ENCODE measurements at places on chromosomes 7 and 10.

GRCh38 chr10:101263150-101263752 lies 34.0 kb upstream of the LBX1 start:
- no peak for DNase-seq

DNA sequence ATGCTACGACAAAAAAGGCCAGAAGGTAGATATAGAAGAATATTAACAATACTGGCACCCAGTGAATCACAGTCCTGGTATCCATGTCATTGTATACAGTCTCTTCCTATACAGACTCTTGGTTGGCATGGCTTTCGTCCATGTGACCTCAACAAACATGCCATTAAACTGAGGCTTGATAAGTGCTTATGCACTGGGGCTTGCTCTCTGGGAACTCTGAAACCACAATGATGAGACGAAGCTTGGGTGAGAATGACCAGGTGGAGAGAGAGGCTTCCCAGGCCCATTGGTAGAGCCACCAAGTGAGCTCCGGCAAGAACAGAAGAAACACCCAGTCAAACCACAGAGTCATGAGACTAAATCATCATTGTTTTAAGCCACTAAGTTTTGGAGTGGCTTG lies 33.2 kb downstream of the PNPLA8 start:
- no peak for DNase-seq

GRCh38 chr7:71761336-71761735 lies 629.4 kb downstream of the GALNT17 start:
- no peak for DNase-seq

- DNase-seq: no peak
These were observed 34.7 kb downstream of the ENTPD7 start for GRCh38 chr10:99693933-99694583.

DNA sequence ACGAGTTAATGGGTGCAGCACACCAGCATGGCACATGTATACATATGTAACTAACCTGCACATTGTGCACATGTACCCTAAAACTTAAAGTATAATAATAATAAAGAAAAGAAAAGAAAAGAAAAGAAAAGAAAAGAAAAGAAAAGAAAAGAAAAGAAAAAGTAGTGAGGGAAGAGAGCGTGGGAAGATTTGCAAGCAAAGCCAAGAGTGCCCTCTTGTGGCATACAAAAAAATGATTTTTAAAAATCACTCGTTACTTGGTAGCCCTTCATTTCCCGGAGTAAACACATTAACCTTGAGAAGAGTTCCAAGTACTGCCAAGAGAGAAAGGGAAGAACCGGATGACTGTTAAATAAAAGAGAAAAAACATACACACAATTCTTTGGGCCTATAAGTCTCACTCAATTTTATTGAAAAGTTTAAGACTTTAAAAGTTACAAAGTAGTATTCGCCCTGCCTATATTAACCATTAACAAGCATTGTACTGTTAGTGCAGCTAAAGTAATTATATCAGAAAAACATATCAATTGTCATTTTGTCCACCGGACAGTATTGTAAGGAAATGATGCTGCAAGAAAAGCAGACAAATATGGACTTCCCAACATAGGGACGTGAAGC lies 6.2 kb upstream of the CH25H start:
- DNase-seq: no peak

DNA sequence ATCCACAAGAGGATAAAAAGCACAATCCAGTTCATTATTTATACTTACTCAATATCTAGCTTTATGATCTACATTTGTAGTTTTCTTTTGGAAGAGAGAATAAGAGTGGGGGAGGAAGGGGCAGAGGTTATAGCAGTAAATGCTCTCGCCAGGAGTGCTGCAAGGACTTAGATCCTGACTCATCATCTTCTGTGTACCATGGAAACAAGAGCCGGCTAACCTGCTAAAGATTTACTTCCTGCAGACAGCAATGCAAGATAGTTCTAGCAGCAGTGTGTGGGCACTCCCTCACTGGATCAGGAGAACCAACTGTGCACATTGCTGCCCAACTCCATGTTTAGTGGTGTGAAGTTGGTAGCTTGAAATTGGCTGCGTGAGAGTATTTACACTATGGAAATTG lies 47.7 kb upstream of the TRIL start:
- DNase-seq: no peak

GRCh38 chr10:45438466-45439090 lies 64.6 kb downstream of the ALOX5 start:
- DNase-seq: no peak

Measured in NCI-H524 treated with DMSO at 0.1 percent for 48 hours (cell line).